Thoracic aorta (tissue), 2 donors: ENCODE measurements at places on chromosomes 12 and 14. TPM values are rescaled to one million over a fixed set of nuclear protein-coding genes. Genes with fewer than 3 reads are reported as not detected.

CPM gene
- 22.1 TPM for total RNA-seq

- no peak for DNase-seq
Measured at GRCh38 chr14:51176839-51177238, 63.2 kb upstream of the TMX1 start.

DNA sequence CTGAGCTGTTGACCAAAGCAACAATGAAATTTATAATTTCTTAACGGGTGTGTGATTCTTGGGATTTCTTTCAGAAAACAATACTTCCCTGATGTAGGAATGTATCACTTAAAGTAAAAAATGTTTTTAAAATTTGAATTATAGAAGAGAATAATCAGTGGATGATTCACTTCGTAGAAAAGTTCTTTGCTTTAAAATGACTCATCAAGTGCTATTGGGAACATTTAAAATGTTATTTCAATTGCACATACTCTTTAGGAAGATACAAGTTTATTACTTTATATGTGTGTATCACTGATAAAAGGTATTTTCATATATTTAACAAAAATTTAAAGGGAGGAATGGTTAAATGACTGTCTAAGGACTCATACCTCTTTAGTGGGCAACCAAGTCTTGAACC, 155.3 kb downstream of the PDE3A start:
- no peak for DNase-seq

DNA sequence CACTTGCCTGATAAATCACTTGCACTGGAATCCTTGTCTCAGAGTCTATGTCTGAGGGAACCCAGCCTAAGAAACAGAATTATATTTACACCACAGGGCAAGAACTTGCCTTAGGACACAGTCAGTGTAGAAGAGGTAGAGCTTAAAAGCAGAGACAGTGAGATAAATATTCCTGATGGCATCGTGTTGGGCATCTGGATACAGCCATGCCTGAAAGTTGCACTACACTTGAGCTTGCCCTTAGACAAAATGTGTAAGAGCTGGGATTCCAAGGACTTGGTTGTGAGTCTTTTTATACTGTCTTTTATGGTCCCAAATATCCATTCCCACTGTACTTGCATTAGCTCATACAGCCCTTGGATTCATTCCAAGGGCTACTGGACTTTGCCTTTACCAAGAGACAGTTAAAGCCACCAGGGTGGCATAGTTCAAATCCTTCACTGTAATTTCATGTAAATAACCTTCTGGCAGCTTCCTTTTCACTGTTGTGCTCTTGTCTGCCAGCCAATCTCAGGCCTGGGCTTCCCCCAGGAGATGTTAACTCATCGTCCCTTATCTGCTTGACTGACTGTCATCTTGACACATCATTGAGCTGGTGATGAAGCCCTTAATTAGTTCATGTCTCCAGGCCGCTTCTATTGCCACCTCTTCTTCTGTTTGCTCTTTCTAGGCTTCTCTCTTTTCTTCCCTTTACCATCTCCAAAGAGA, 577.9 kb upstream of the TBX3 start:
- DNase-seq = no peak

GRCh38 chr12:26399381-26399780, 204.0 kb downstream of the SSPN start:
- DNase-seq = no peak
